ENCODE measurements at places on chromosomes 12 and 14.
A peak's percentile ranks its signal among the peaks of the same experiment; 100 is the strongest.

DNA sequence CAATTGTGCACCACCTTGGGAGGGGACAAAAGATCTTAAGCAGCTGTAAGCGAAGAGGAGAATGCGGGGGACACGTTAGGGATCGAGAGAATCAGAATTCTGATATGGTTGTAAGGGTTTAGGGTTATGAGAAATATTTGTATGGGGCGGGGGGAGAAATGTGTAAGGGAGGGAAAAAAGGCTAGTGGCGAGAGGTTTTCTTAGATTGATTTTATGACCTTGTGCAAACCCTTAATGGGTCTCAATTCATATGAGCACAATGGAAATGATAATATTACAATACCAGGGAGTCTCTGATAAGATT is 396 bp downstream of the NDUFA9 start:
- no peak for DNase-seq

DNA sequence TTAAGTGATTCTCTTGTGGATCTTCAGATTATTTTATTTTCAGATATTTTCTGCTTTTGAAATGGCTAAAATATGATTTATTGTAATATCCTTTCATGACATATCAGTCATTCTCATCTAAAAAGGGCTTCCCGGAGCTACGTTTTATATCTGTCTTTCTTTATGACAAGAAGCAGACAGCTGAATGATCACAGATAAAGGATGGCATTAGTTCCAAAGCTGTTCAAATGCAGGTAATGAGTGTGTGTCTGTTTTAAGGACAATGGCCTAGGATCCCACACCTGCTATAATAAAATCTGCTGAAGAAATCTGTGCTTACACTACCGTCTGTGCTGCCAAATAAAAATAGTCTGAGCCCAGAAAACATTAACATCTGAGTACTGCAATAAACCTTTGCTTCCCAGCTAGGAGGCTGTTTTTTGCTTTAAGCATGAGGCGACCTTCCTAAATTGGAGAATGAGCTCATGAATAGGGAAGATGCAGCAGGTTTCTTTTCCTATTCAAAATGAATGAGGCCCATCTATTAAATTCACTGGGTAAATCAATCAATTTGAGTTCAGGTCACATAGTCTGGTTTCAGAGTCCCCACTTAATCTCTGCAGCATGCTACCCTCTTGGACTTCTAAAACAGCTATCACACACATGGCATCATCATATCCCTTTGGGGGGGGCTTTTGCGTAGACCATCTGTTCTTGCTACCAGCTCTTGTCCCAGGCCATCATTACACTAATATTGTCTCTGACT is 498.5 kb downstream of the NELL2 start:
- DNase-seq: no peak

DNA sequence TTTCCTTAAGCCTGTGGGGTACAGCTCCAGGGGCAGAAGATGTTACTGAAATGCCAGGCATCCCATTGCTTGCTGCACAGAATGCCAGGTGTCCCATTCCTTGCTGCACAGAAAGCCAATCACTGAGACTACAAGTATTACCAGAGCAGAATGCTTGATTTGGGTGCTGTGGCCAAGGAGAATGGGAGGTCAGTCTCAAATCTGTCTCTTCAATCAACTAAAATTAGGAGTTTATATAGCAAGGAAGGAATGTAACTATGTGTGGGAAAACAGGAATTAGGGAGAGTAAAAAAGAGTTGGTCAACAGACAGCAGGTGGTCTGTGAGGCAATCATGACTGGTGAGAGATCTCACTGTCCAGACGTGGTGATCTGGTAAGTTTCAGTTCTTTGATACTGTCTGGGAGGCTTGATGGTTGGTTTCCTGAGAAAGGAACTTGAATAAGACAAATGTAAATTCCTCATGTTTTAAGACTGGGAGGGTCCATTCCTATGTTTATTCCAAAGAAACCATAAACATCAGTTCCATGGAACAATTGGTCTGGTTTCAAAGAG is 31.2 kb upstream of the VASH1 start:
- DNase-seq: no peak

GRCh38 chr14:73785336-73785833 is 66.2 kb upstream of the PTGR2 start:
- DNase-seq: peak; percentile 38

DNA sequence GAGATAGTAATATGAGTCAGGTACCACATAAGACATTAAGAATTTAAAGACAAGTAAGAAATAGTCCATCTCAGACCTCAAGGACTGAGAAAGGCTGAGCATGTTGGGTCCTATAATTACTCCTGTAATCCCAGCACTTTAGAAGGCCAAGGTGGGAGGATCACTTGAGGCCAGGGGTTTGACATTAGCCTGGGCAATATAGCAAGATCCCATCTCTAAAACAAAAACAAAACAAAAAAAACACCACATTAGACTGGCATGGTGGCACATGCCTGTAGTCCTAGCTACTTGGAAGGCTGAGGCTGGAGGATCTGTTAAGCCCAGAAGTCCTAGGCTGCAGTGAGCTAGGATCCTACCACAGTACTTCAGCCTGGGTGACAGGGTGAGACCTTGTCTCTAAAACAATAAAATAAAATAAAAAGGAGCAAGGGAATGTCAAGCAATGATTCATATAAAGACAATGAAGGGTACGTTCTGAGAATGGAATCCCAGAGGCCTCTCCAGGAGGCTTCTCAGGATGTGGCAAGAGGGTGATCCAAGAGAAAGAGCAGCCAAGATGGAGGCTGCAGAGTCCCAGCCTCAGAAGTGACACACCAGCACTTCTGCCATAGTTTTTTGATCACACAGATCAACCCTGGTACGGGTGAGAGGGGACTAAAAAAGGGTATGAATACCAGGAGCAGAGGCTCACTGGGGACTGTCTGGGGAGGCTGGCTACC is 206.4 kb downstream of the CRADD start:
- DNase-seq: no peak

GRCh38 chr12:43004141-43004540 is 414.6 kb upstream of the PRICKLE1 start:
- DNase-seq: no peak

DNA sequence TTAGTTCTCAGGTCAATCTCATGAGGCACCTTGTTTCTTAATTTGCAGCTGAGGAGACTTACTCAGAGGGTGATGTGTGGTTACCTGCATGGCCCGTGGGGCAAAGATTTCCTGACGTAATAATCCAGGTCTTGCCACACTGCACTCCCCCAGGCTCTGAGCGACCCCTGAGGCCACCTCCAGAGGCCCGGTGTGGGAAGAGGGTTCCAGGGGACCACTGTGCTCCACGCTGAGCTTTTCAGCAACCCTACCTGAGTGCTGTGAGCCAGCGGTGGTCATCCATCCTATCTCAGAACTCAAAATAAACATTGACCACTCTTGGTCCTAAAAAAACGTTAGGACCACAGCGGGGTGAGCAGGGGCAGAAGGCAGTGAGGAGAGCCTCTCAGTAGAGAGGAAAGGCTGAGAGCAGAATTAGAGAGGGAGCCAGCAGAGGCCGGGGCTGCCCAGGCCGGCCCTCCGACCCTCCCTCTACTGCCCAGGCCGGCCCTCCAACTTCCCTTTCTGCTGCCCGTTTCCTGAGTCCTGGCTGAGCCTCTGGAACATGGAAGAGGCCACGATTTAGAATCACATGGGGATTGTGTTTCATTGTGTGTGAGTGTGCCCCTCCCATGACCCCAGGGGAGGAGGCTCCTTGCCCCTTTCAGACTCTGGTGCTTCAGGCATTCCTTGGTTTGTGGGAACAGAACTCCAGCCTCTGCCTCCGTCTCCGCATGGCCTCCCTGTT is 188.2 kb upstream of the DIO3 start:
- no peak for DNase-seq

DNA sequence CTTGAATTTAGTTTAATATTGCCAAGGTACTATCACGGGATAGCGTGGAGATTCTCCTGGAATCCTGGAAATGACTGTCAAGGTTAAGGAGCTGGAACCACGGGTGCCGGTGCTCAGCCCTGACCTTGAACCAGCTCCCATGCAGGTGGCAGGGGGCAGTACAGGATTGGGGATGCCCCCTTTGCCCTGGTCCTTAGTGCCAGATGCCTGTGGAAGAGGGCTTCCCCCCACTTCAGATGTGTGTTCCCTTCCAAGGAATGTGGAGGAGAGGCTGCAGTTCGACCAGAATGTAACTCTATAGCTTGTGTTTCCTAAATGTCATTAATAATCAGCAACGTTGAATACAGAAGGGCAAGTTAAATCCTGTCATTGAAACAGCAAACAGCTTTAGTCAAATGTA is 258.9 kb downstream of the VRK1 start:
- peak; percentile 15 for DNase-seq

GRCh38 chr14:100669468-100669867 is 57.2 kb upstream of the DLK1 start:
- no peak for DNase-seq

DNA sequence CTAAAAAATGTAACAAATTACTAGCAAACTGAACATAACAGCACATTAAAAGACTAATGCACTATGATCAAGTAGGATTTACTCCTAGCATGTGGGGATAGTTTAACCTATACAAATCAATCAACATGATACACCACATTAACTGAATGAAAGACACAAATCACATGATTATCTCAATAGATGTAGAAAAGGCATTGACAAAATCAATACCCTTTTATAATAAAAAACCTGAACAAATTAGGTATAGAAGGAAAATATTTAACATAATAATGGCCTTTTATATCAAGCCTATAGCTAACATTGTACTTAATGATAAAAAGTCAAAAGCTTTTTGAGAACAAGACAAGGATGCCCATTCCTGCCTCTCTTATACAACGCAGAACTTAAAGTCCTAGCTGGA is 540.0 kb downstream of the RERGL start:
- no peak for DNase-seq

- DNase-seq: no peak
Measured at GRCh38 chr12:1559676-1560091, 34.7 kb downstream of the FBXL14 start.

GRCh38 chr12:113246478-113247122 is 25.3 kb downstream of the TPCN1 start:
- DNase-seq: no peak

- no peak for DNase-seq
Measured at GRCh38 chr12:69901221-69901905, 76.3 kb downstream of the MYRFL start.

DNA sequence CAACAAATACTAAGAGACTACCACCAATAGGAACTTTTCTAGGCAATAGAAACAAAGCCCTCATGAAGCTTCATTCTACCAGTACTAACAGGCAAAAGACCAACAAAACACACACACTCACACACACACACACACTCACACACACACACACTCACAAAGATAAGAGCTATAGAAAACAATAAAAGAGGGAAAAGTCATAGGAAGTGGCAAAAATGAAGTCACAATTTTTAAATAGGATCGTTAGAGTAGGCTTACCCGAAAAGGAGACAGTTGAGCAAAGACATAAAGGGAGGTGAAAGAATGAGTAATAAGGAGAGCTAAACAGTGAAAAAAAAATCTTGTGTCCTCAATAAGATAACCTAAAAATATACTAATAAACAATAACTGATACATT is 66.5 kb downstream of the C2CD5 start:
- no peak for DNase-seq

GRCh38 chr12:29242921-29243431 is 93.9 kb downstream of the FAR2 start:
- no peak for DNase-seq

- no peak for DNase-seq
Measured at GRCh38 chr14:55625481-55625880, 45.5 kb downstream of the KTN1 start.

GRCh38 chr12:61530456-61530855 is 729.7 kb upstream of the USP15 start:
- no peak for DNase-seq

- no peak for DNase-seq
Measured at GRCh38 chr12:99772274-99772673, 124.7 kb downstream of the GARIN6 start.

- no peak for DNase-seq
Measured at GRCh38 chr14:20978687-20979086, 11.1 kb upstream of the METTL17 start.

- DNase-seq: no peak
Measured at GRCh38 chr12:127519779-127520178, 747.2 kb upstream of the TMEM132C start.

- no peak for DNase-seq
Measured at GRCh38 chr14:89227496-89227836, 189.6 kb downstream of the FOXN3 start.

GRCh38 chr14:57420986-57421385 is 30.6 kb downstream of the NAA30 start:
- no peak for DNase-seq

DNA sequence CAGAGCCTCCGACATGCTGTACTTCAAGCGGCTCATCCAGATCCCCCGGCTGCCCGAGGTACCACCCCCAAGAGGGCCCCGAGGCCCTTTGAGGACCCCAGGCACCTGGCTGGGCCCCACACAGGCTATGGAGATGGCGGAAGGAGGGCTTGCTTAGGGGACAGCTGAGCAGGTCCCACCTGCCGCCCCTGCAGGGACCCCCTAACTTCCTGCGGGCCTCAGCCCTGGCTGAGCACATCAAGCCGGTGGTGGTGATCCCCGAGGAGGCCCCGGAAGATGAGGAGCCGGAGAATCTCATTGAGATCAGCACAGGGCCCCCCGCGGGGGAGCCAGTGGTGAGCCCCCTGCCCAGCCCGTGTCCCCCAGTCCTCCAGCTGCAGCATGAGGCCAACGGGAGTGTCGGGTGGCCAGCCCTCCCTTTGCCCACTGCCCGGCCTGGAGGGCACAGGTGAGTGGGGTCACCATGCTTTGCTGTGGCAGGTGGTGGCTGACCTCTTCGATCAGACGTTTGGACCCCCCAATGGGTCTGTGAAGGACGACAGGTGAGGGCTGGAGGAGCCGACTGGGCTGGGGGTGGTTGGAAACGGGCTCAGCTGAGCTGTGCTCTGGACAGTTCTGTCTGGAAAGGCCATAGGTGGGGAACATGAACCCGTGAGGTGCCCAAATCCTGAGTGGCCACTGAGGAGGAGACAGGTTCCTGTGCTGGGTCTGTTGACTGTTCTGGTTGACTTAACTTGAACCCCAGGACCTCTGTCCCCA is 20.0 kb downstream of the HIP1R start:
- DNase-seq: no peak

- peak; percentile 46 for DNase-seq
Measured at GRCh38 chr12:124566997-124567672, at the start of gene NCOR2. Gene NCOR2, minus strand, starts transcription at chr12:124567612. Its CDS starts 72,361 bp downstream, at chr12:124495251.

GRCh38 chr12:76781321-76781720 is 17.4 kb downstream of the ZDHHC17 start:
- no peak for DNase-seq

- no peak for DNase-seq
Measured at GRCh38 chr14:46581036-46581671, 70.4 kb downstream of the RPL10L start.

GRCh38 chr14:76181546-76181945 is 29.8 kb downstream of the GPATCH2L start:
- DNase-seq: no peak

DNA sequence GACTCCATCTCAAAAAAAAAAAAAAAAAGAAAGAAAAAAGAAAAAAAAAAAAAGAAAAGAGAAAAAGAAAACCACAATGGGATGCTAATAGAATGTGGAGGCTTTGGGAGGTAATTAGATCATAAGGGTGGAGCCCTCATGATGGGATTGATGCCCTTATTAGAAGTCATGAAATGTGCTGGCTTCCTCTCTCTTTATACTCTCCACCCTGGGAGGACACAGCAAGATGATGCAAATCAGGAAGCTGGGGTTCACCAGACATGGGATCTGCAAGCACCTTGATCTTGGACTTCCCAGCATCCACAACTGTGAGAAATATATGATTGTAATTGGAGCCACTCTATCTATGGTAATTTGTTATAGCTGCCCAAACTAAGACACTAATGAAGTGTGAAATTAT is 13.4 kb upstream of the DRAM1 start:
- DNase-seq: no peak
